Lower leg skin (tissue), 4 donors: ENCODE measurements at places on chromosomes 7 and 10. TPM values are rescaled to one million over a fixed set of nuclear protein-coding genes. Genes with fewer than 3 reads are reported as not detected.

The SMKR1 gene
- not detected for total RNA-seq

The GNAT3 gene
- not detected for total RNA-seq

The TFEC gene
- total RNA-seq = 0.81 TPM

The ABCB1 gene
- total RNA-seq = 4.9 TPM

The MOGAT3 gene
- not detected for total RNA-seq

The CCAR1 gene
- total RNA-seq = 20.4 TPM

The CAV2 gene
- total RNA-seq = 64.6 TPM

The EEPD1 gene
- 20.6 TPM for total RNA-seq

The PNLIPRP3 gene
- 60.8 TPM for total RNA-seq

The BAMBI gene
- total RNA-seq = 7.9 TPM

The TBX20 gene
- total RNA-seq = not detected

GRCh38 chr10:128373071-128373749 is 247.0 kb upstream of the MKI67 start:
- DNase-seq = no peak

DNA sequence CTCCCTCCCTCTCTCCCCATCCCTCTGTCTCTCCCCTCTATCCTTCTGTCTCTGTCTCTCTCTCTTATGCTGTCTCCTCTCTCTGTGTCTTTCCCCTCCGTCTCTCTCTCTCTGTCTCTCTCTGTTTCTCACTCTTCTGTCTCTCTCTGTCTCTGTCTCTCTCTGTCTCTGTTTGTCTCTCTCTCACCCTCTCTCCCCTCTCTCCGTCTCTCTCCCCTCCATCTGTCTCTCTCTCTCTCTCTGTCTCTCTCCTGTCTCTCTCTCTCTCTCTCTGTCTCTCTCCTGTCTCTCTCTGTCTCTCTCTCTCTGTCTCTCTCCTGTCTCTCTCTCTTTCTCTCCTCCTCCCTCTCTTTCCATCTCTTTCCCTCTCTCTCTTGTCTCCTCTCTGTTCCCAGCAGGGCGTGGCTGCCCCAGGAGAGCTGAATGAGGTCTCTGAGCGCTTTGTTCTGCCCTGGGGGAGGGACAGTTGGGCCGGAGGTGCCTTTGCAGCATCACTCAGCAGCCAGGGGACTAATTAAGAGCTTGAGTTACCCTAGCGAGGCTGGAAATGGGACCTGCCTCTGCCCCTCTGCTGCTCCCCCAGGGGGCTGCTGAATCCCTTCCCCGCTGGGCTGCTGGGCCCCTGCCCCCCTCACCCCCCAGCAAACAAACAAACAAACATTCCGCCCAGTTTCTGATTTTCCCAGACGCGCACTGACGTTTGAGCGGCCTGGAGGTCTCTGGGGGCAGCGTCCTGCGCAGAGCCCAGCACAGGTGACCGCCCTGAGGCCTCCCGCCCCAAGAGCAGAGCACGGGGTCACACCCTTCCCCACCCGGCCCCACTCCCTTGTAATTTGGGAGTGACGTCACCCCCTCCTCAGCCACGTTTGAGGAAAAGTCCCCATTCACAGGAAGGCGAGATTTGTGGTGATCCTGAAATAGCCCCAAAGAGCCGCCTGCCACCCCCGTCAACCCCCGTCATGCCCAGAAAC is 68.1 kb downstream of the PDGFA start:
- DNase-seq = no peak

GRCh38 chr10:10279906-10280305 is 737.8 kb upstream of the CELF2 start:
- no peak for DNase-seq

DNA sequence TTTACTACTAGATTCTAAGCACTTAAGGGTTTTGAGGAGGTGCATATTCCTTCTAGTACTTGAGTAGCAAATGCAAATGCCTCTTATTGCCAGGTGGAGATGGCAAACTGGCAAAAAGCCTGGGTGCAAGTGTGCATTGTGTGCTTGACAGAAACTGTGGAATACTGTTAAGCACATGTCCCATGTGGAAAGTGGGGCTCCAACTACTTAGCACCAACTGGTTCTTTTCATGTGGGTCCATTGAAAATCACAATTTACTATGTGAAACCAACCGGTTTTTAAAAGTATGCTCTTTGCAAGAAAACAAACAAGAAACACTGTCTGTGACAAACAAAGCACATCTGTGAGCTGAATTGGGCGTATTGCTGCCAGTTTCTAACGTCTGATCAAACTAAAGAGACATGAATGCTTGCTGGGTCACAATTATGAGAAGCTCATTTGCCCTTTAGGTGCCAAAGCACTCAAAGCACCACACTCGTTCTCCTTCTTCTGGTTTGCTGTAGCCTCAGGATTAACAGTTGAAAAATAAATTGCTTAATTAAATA is 197.4 kb downstream of the SEMA3E start:
- DNase-seq = no peak

- DNase-seq = no peak
Observed at GRCh38 chr10:129792141-129792540, 171.9 kb downstream of the EBF3 start.

GRCh38 chr10:50674469-50675254 is 50.9 kb upstream of the SGMS1 start:
- DNase-seq = no peak

DNA sequence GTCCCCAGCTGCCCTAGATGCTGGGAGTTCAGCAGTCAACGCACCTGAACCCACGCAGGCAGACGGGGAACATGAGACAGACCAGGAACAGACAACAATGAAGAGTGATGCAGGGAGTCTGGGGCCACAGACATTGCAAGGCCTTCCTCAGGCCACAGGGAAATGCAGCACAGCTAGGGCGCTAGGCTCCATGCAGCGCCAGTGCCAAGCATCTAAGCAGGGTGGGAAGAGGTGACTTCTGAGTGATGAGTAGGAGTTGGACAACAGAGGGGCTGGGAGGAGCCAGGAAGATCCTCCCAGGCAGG is 7.7 kb upstream of the RET start:
- no peak for DNase-seq

GRCh38 chr10:13911821-13912520 is 325.2 kb downstream of the PRPF18 start:
- DNase-seq = no peak

DNA sequence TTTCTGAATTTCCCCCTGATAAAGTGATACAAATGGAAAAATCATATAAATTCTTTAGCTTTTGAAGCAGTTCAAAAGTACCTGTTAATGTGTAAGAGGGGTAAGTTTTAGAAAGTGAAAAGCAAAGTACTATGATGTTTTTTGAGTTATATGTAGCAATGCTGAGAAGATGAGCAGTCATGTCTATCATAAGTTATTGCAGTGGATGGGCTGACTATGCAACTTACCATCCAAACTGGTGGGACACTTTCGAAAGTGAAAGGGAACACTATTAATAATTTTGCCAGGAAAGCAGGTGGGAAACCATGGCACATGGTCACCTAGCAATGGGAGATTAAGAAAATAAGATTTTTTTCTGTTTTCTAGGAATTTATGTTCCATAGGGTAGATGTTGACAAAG is 4.1 kb downstream of the MINPP1 start:
- no peak for DNase-seq

- DNase-seq = peak; percentile 95
Observed at GRCh38 chr10:78543749-78544362, 510.2 kb downstream of the RPS24 start.

DNA sequence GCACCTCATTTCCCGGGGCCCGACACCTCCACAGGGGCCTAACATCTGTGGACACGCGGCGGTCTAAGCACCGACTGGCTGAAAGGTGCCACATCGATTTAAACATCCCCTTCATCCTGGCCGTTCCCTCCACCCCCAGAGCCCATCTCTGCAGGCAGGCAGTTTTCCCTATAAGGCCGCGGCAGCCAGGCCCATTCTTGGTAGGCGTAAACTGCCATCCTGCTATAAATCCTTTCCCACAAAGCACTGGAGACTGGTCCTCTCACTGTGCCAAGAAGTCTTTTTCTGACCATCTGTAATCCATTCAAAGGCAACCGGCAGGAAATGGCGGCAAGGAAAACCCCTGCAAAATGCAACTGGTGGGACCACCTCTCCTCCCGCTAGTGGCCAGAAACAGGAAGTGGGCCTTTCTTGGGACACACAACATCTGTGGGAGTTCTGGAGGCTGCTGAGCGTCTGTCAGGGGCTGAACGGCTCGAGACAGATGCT is 22.4 kb downstream of the ATXN7L1 start:
- no peak for DNase-seq

GRCh38 chr10:95221124-95221523 is 27.1 kb downstream of the ACSM6 start:
- DNase-seq = no peak

- no peak for DNase-seq
Observed at GRCh38 chr7:80583901-80584300, 54.5 kb upstream of the CD36 start.

DNA sequence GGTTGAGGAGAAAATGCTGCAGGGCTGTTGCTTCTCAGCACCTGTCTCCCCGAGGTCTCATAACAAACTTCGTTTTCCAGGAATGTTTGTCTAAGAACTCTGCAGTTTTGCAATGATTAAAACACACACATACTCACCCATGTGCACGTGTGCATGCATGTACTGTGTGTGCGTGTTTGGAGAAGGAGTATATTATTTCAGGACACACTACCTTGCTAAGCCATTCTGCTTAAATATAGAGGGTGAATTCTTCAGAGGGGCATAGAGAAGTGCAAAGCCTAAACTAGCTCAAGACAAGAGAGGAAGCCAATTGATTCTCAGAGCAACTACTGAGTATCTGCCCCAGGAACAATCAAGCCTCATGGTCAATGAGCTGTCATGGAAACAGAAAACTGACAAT is 298.4 kb upstream of the MGMT start:
- no peak for DNase-seq

- DNase-seq = no peak
Observed at GRCh38 chr7:140873434-140873833, 51.3 kb downstream of the BRAF start.

DNA sequence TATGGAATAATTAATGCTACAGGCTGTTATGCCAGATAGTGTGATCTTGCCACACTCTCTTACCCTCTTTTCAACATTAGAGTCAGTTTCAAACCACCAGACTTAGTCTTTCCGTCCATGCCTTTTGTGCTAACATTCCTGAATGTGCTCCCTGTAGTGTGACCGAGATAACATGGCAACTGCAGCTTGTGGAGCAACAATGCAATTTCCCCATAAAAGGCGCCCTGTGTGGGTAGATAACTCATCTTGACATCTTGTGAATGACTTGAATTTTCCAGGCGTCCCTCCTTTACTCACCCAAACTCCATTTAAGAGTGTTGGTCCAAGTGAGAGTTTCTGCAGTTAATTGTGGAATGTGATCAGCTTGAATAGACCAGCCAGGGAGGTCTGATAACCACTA is 99.6 kb downstream of the DNAH11 start:
- DNase-seq = no peak

GRCh38 chr7:65978891-65979582 is 3.0 kb downstream of the GUSB start:
- no peak for DNase-seq

- no peak for DNase-seq
Observed at GRCh38 chr10:32004161-32004591, 52.0 kb downstream of the KIF5B start.

DNA sequence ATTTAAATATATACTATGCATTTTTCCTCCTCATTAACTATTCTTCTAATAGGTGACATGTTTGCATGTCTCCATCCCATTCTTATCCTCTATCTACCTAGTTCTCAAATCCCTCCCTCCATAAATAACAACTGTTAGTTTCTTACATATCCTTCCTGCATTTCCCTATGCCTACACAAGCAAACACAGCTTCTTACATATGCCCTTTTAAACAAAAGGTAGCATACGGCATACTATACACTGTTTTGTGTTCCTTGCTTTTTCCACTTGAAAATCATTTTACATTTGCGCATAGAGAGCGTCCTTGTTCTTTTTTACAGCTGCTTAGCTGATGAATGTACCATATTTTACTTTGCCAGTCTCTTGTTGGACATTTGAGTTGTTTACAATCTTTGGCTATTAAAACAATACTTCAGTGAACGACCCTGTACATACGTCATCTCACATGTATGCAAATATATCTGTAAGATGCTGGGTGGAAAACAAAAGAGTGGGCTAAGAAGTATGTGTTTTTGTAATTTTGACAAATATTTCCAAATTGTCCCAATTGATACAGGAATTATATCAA is 7.8 kb downstream of the GOT1 start:
- no peak for DNase-seq

GRCh38 chr7:28434510-28434909 is 22.2 kb downstream of the CREB5 start:
- no peak for DNase-seq
